HFFc6 (cell line): ENCODE measurements at places on chromosomes 12 and 14. TPM values are rescaled to one million over a fixed set of nuclear protein-coding genes. Genes with fewer than 3 reads are reported as not detected.

GRCh38 chr12:108205864-108206263, 76.8 kb downstream of the WSCD2 start:
- no peak for DNase-seq

GRCh38 chr14:22778084-22778483, 11.6 kb downstream of the OXA1L start:
- DNase-seq: no peak

DNA sequence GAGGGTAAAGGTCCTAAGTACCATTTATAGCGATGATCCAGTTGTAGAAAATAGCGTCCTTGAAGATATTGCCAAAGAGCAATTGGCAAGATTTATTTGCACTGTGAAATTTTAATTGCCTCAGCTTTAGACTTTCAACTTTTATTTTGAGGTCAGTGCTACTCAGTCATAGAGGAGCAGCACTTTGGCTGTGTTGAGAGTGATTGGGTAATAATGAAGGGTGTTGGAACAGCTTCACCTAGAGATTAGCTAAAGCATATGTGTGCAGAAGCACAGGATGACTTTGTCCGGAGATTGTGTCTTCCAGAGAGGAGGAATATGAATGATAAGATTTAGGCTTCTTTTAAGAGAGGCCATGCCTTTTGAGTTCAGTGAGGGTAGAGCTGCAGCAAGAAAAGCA, 164.8 kb downstream of the NPAS3 start:
- DNase-seq: no peak

- DNase-seq: no peak
Observed at GRCh38 chr12:6612247-6612646, 5.1 kb upstream of the CHD4 start.

GRCh38 chr14:97757491-97757890, 960.3 kb downstream of the VRK1 start:
- DNase-seq: no peak

DNA sequence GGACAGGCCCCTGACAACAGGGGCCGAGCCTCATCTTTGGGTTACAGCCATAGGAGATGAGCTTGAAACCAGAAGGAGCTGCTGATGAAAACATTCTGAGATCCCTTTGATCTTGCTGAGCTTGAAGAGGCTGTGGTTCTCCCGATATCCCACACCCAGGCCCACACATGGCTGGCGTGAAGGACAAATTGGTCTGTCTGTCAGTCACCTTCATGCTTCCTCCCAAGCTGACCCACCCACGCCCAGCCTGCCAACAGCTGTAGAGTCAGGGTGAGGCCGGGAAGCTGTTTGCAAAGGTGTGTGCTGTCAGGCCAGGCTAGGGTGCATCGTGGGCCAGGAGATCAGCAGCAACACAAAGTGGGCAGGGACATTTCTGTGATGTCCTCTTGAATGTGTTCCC, 43.2 kb downstream of the FZD10 start:
- no peak for DNase-seq

DNA sequence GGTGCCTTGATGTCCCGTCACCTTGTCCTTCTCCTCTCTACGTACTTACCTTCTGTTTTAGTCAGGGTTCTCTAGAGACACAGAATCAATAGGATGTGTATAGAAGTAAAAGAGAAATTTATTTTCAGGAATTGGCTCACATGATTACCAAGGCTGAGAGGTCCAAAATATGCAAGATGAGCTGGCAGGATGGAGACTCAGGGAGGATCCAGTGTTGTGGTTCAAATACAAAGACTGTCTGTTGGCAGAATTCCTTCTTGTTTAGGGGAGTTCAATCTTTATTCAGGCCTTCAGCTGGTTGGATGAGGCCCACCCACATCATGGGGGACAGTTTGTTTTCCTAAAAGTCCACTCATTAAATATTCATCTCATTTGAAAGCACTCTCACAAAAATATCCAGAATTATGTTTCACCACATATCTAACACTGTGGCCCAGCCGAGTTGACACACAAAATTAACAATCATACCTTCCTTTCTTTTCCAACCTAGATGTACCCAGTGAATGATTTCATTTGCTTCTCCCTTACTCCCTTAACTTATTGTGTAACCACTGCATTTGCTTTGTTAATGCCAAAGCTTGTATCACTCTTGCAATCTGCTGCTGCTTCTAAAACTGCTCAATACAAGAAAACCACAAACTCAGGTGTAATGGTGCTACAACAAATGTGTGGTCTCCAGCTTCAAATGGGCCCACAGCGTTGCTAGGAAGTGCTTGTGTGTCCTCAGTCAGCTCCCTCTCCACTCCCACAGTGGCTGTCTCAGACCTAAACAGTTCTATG, 195.4 kb upstream of the ARHGAP5 start:
- peak; percentile 7 for DNase-seq

The TAS2R42 gene
- not detected in 3 replicates for total RNA-seq

The ZNF384 gene
- total RNA-seq: 39.9 to 43.9 TPM (median 42.3 TPM) in 3 replicates
